ENCODE measurements at places on chromosomes 2 and 18.

DNA sequence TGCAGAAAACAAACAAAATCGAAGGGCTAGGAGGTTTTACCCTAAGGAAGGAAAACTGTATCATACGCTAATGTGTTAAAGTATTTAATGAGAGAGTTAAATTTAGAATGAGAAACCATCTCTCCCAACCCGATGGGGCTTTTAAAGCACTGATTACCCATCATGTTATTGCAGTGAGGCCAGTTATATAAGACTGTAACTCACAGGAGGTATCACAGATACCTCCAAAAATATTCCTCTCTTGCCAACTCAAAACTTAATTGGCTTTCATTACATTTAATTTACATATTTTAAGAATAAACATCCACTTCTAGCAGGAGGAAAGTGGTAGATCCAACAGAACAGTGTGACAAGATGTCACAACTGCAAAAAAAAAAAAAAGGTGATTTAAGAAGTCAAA lies 56.3 kb downstream of the RPL31 start:
- ATAC-seq = no peak

DNA sequence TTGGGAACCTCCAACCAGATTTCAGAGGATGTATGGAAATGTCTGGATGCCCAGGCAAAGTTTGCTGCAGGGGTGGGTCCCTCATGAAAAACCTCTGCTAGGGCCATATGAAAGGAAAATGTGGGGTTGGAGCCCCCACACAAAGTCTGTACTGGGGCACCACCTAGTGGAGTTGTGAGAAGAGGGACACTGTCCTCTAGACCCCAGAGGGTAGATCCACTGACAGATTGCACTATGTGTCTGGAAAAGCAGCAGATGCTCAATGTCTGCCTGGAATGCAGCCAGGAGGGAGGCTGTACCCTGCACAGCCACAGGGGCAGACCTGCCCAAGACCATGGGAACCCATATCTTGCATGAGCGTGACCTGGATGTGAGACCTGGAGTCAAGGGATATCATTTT lies 573.7 kb upstream of the NXPH2 start:
- ATAC-seq = no peak

GRCh38 chr2:158467248-158467647 lies 10.5 kb downstream of the PKP4 start:
- ATAC-seq = no peak

- no peak for ATAC-seq
Observed at GRCh38 chr18:7637269-7637668, 70.2 kb downstream of the PTPRM start.

- no peak for ATAC-seq
Observed at GRCh38 chr2:38763228-38763627, 12.1 kb upstream of the SRSF7 start.

DNA sequence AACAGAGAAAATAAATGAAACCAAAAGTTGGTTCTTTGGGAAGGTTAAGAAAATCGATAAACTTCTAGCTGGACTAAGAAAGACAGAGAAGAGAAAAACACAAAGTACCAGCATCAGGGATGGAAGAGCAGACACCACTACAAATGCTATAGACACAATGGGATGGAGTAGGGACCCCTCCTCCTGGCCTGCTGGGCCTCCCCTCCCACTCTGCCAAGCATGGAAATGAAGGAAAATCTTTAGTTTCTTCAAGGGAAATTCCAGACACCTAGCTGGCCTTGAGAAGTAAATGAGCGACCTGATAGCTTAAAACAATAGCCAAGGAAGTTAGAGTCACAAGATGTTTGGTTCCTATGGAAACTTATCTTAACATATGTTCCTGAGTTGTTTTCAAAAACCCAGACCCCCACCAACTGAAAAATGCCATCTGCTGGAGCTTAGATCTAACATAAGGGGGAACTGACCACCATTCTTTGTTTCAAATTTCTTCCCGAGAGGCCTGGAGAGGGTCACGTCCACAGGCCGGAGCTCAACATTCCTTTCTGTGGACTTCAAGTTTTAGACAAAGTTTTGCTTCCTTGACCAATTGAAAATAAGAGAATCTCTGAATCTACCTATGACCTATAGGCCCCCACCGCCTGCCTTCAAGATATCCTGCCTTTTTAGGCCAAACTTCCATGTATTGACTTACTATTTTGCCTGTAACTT lies 101.9 kb downstream of the BIN1 start:
- no peak for ATAC-seq

GRCh38 chr18:45916302-45916701 lies 50.8 kb downstream of the EPG5 start:
- ATAC-seq = no peak

GRCh38 chr18:49394191-49394590 lies 66.3 kb downstream of the DYM start:
- ATAC-seq = no peak

- ATAC-seq = no peak
Observed at GRCh38 chr18:26763446-26764110, 101.9 kb downstream of the AQP4 start.

DNA sequence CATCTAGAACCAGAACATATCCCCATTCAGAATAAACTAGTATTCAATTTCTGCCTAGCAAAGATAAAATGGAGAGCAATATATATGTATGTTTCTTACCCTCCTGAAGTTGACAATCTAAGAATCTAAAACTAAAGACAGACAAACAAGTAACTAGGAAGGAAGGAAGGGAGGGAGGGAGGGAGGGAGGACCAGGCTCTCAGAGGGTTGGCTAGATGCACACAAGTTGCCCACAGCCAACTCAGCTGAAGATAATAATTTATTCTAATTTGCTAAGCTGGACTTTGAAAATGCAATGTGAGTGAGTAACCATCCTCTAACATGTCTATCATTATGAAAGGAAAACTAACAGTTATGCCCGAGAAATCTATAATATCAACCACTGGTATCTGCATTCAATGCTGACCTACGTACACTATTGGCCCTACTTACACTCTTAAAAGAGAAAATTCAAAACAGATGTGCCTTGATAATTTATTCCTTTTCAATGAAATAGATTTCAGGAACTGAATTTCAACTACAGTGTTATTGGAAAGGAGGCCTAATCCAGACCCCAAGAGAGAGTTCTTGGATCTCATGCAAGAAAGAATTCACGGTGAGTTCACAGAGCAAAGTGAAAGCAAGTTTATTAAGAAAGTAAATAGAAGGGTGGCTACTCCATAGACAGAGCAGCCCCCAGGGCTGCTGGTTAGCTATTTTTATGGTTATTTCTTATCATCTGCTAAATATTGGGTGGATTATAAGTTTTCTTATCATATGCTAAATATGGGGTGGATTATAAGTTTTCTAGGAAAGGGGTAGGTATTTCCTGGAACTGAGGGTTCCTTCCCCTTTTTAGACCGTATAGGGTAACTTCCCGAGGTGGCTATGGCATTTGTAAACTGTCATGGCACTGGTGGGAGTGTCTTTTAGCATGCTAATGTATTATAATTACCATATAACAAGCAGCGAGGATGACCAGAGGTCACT lies 288.5 kb upstream of the SLC39A10 start:
- ATAC-seq = no peak

GRCh38 chr18:22551536-22552151 lies 133.9 kb upstream of the CTAGE1 start:
- ATAC-seq = no peak

DNA sequence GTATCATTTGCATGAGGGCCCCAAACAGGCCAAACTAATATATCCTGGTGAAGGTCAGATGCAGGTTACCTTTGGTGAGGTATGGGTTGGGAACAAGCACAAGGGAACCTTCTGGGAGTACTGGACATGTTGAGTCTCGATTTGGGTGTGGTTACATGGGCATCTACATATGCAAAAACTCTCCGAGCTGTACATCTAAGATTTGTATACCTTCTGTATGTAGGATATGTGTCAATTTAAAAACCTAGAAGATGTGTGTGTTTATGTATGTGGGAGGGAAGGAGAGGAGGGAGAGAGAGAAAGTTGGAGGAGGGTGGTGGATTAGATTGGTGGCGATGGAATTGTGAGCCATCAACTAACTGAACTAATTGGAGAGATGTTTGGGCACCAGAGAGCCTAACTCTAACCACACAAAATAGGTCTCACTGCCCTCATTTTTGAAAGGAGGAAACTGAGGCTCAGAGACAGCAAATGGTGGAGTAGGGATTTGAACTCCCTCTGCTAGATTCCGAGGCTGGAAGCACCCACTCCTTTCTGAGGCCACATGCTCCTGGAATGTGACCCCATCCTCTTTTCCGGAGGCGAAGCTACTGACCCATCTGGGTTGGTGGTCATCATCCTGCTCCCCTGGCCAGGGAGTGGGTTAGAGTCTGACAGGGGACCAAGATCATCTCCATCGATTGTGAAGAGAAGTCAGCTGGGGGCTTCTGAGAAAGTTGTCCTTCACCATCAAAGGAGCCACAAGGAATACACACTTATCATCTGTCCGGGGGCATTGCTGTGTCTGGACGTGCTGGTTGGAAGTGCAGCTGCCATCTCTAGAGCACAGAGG lies 107.3 kb upstream of the MYCN start:
- ATAC-seq = no peak

DNA sequence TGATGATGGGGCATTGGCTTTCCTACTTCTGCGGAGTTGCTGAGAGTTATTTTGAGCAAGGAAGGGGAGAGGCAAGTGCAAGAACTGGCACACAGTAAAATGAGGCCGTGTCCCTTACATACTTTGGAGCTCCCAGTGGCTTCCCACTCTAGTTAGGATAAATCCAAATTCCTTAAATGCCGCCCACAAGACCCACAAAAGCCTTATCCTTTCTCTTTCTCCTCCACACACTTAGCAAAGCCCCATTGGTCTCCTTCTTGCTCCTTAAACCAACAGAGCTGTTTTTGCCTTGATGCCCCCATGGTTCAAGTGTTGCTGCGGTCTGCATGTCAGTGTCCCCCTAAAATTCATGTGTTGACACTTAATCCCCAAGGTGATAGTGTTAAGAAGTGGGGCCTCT lies 24.3 kb downstream of the TMEM247 start:
- no peak for ATAC-seq

Data from gastroesophageal sphincter (tissue), 4 donors.